ENCODE measurements at places on chromosomes 4 and X. TPM values are rescaled to one million over a fixed set of nuclear protein-coding genes. Genes with fewer than 3 reads are reported as not detected.

VEGFD gene
- 0.84 TPM for polyA plus RNA-seq

AMTN gene
- polyA plus RNA-seq = not detected

FRAS1 gene
- polyA plus RNA-seq = 4.7 TPM

STK32B gene
- 6.6 TPM for polyA plus RNA-seq

AKAP14 gene
- not detected for polyA plus RNA-seq

AFM gene
- 0.30 TPM for polyA plus RNA-seq

TMPRSS11F gene
- not detected for polyA plus RNA-seq

RXFP1 gene
- 0.19 TPM for polyA plus RNA-seq

MAGEA1 gene
- not detected for polyA plus RNA-seq

ARAP2 gene
- polyA plus RNA-seq = 3.2 TPM

TEX13B gene
- not detected for polyA plus RNA-seq

IGBP1 gene
- 45.8 TPM for polyA plus RNA-seq

MFAP3L gene
- polyA plus RNA-seq = 0.76 TPM

SNCA gene
- polyA plus RNA-seq = 5.6 TPM

TRIM75 gene
- polyA plus RNA-seq = not detected

SEPTIN11 gene
- 13.6 TPM for polyA plus RNA-seq

MTTP gene
- polyA plus RNA-seq = not detected

ODAM gene
- 0.19 TPM for polyA plus RNA-seq

CSAG3 gene
- not detected for polyA plus RNA-seq

TKTL2 gene
- not detected for polyA plus RNA-seq

AFP gene
- not detected for polyA plus RNA-seq

PWWP3B gene
- 6.9 TPM for polyA plus RNA-seq

COX7B2 gene
- polyA plus RNA-seq = not detected

GRIA3 gene
- 3.8 TPM for polyA plus RNA-seq

CACNA1F gene
- 0.23 TPM for polyA plus RNA-seq

SMIM31 gene
- polyA plus RNA-seq = 0.61 TPM

RAB41 gene
- polyA plus RNA-seq = not detected

GLRA3 gene
- 0.28 TPM for polyA plus RNA-seq

RADX gene
- 21.4 TPM for polyA plus RNA-seq

TMEM184C gene
- polyA plus RNA-seq = 6.8 TPM

SSX1 gene
- not detected for polyA plus RNA-seq

NHS gene
- polyA plus RNA-seq = 0.70 TPM

SLC9B2 gene
- polyA plus RNA-seq = 5.2 TPM

ENPEP gene
- polyA plus RNA-seq = 3.1 TPM

TIMP1 gene
- polyA plus RNA-seq = 143 TPM

PLRG1 gene
- 20.6 TPM for polyA plus RNA-seq

NAA11 gene
- not detected for polyA plus RNA-seq

ARHGAP36 gene
- polyA plus RNA-seq = not detected

Data from pancreas (tissue), 10 donors.